ENCODE measurements at places on chromosomes 7 and 10. TPM values are rescaled to one million over a fixed set of nuclear protein-coding genes. Genes with fewer than 3 reads are reported as not detected.
A peak's percentile ranks its signal among the peaks of the same experiment; 100 is the strongest.

GRCh38 chr10:58588673-58589265, 76.1 kb downstream of the BICC1 start:
- DNase-seq = peak; percentile 15

- no peak for DNase-seq
These were observed 569.3 kb downstream of the TCERG1L start for GRCh38 chr10:130741901-130742855.

DNA sequence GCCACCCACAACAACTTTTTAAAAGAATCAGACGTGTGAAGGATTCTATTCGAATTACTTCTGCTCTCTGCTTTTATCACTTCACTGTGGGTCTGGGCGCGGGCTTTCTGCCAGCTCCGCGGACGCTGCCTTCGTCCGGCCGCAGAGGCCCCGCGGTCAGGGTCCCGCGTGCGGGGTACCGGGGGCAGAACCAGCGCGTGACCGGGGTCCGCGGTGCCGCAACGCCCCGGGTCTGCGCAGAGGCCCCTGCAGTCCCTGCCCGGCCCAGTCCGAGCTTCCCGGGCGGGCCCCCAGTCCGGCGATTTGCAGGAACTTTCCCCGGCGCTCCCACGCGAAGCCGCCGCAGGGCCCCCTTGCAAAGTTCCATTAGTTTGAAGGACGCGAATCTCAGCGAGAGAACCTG, 461 bp upstream of the HTRA1 start:
- no peak for DNase-seq

DNA sequence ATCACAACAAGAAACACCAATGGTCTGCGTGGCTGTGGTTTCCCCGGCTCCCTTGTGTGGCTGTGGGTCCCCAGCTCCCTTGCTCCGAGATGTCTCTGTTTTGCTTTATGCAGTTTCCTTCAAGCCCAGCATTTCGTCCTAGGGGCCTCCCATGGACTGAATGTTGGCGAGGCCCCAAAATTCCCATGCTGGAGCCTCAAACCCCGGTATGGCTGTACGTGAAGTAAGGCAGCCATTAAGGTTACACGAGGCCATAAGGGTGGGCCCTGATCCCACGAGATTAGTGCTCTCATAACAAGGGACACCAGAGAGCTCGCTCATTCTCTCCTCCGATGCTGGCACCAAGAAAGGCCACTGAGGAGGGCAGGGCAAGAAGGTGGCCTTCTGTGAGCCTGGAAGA, 44.6 kb downstream of the INSIG1 start:
- DNase-seq = no peak

- peak; percentile 48 for DNase-seq
These were observed 9.4 kb upstream of the GATA3 start for GRCh38 chr10:8044908-8045725.

DNA sequence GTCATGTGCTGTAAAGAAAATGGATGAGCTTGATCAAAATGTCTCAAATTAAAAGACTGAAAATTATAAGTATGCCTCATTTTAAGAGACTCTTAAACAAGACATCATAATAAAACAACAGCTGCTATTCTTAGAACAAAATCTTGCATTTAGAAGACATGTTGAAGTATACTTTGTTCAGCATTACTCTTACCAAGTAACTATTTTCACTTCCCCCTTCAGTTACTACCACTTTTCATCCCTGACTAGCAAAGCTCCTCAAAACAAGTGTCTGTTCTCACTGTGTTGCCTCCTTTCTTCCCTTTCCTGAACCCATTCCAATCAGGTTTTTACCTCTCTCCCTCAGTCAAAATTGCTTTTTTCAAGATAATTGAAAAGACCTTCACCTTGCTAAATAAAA, 31.6 kb downstream of the ELAPOR2 start:
- no peak for DNase-seq

GRCh38 chr10:60008816-60009215, 102.5 kb upstream of the CCDC6 start:
- DNase-seq = peak; percentile 17

- no peak for DNase-seq
These were observed 102.9 kb downstream of the TAX1BP1 start for GRCh38 chr7:27842851-27843250.

DNA sequence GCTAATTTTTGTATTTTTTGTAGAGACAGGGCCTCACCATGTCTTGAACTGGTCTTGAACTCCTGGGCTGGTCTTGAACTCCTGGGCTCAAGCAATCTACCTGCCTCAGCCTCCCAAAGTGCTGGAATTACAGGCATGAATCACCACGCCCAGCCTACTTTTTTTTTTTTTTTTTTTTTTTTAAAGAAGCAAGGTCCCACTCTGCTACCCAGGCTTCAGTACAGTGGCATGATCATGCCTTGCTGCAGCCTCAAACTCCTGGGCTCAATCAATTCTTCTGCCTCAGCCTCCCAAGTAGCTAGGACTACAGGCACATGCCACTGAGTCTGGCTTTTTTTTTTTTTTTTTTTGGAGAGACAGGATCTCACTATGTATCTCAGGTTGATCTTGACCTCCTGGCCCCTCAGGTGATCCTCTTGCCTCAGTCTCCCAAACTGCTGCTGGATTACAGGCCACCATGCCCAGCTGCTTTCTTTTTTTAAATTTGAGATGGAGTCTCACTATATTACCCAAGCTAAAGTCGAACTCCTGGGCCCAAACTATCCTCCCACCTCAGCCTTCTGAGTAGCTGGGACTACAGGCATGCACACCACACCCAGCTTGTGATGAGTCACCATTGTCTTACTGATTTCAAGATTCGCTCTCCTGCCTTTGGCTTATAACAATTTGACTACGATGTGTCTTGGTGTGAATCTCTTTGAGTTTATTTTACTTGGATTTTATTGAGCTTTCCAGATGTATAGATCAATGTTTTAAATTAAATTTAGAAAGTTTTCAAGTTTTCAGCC, 9.0 kb downstream of the RPEL1 start:
- peak; percentile 49 for DNase-seq

GRCh38 chr7:48518092-48518491, 346.8 kb downstream of the ABCA13 start:
- no peak for DNase-seq

GRCh38 chr10:9302140-9302746, 1247.8 kb downstream of the GATA3 start:
- DNase-seq = peak; percentile 39

GRCh38 chr10:56123247-56123646, 237.8 kb downstream of the ZWINT start:
- DNase-seq = no peak

DNA sequence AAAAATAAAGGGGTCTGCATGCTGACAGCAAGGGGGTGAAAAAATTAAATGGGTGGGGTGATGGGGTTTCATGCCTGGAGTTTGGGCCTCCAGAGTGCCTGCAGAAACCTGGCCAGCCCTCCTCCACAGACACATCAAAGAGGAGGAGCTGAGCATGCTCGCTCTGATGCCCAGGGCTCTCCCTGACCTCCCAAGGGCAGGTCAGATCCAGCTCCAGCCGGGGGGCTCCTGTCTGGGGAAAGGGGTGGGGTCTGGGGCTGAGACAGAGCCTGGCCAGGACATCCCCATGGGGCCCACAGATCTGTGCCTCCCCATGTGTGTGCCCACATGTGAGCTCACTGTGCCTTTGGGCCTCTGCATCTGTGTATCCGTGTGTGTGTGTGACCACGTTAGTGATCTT, 915 bp upstream of the CALHM1 start:
- DNase-seq = no peak

GRCh38 chr10:95579835-95580535, 18.8 kb upstream of the SORBS1 start:
- DNase-seq = no peak

DNA sequence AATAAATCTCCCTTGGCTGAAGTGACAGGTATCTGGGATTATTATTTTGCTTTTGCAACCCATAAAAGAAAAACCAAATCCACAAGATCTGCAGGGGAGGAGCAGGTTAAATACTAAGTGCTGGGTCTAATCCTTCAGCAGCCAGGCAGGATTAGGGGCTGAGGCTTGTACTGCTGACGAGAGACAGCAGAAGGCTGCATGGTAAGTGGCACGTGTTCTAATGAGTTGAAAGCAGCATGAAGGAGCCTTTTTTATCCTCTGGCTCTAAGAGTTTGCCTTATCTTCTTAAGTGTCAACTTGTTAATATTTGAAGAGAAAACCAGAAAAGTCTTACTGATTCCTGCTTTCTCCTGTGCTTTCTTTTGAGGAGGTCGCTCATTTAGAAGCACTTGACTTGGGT, 50.0 kb downstream of the LYZL2 start:
- no peak for DNase-seq

DNA sequence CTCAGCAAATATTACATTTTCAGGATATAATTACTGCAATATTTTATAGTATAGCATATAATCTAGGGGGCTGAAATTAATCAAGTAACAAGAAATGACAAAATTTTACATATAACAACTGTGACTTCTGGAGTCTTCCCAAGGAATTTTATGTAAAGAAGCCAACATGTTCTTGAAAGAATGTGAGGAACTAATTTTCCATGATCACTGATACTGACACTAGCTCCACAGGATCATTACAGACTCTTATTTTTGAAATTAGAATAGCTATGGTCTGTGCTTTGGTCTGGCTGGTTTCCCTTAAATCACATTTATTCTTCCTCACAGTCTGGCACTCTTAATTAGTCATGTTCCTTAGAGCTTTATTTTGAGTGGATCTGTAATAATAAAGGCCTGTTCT, 267.7 kb upstream of the SEMA3A start:
- no peak for DNase-seq

- DNase-seq = no peak
These were observed 51.7 kb upstream of the NCF1 start for GRCh38 chr7:74722153-74722552.

GRCh38 chr7:133539016-133539415, 286.1 kb downstream of the EXOC4 start:
- no peak for DNase-seq

GRCh38 chr7:113099284-113099919, 12.8 kb upstream of the GPR85 start:
- no peak for DNase-seq

DNA sequence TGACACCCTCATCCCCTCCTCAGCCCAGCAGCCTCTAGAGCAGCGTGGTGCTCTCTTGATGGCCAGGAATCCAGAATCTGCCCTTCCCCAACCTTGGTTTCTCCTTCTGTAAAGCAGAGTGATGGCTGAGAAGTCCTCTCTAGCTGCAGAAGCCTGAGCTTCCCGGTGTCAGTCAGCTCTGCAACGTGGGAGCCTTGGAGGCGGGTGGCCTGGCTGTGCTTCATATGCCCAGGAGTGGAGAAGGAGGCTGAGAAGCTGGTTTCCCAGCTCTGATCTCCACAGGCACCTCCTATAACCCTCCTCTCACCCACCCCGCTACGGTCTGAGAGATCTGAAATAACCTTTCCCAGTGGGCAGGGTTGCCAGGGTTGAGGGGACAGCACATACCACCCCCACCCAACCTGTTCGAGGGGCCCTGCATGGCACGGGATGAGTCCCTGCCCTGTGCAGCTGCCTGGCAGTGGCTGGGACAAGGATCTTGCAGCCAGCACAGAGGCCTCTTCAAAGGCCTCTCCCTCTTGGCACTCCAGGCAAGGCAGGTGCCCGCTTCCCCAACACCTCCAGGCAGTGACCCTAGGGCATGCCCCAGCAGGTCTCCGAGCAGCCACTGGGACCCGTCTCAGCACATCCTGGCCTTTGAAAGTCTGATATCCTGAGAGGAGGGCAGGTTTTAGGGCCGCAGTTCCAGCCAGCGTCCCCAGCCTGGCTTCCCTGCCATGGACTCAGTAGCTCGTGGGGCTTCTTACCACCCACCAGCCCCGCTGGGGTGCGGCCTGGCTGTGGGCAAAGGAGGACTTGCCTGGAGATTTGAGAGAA, 18.3 kb upstream of the SLC29A3 start:
- no peak for DNase-seq

- DNase-seq = peak; percentile 17
These were observed 92.5 kb downstream of the KLF6 start for GRCh38 chr10:3692387-3692999.

DNA sequence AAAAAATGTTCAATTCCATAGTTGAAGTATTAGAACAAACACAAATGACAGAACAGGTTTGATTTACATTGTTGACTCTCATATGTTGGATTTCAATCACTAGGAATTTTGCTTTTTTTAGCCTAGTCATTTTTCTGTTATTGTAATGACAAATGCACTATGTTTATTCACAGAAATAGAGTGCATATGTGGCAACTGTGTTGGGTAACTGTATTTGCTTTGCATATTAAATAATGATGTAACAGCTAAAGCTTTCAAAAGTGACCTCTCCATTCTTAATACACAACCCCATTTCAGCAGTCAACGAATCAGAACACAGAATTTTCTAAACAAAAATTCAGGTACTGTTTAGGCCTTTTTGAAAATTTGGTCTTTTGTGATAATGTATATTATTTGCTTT, 54.0 kb upstream of the SLC26A5 start:
- DNase-seq = no peak

- no peak for DNase-seq
These were observed 148.1 kb upstream of the ZNF92 start for GRCh38 chr7:65225422-65226006.

DNA sequence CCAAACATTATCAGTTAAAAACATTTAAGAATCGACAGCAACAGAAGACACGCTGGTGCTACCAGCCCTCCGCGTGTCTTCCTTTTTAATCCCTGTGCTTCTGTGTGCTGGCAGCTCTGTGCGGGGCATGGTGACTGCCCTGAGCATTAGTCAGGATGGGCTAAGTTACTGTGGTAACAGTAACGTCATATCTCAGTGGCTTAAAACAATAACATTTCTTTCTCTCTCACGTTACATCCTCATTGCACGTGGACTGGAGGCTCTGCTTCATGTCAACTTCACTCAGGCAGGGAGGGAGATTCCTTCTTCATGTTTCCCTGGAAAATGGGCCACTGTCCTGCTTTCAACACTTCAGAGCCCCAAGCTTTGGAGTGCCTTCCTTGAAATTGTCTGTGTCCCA, 378.5 kb downstream of the CCSER2 start:
- no peak for DNase-seq

The C10orf62 gene
- not detected for total RNA-seq

The MRC1 gene
- total RNA-seq = not detected

The ZNF12 gene
- total RNA-seq = 6.3 TPM

The CCDC136 gene
- total RNA-seq = 7.7 TPM

The SPDYE1 gene
- total RNA-seq = not detected

The MPLKIP gene
- total RNA-seq = 57.6 TPM

The DNAJC12 gene
- 3.4 TPM for total RNA-seq

The MALRD1 gene
- not detected for total RNA-seq

The CFAP43 gene
- total RNA-seq = 0.69 TPM

The SCD gene
- 46.5 TPM for total RNA-seq

The C10orf105 gene
- not detected for total RNA-seq

The TMEM178B gene
- 1.3 TPM for total RNA-seq

All from Daoy (cell line).